ENCODE measurements at places on chromosomes 11 and 22. TPM values are rescaled to one million over a fixed set of nuclear protein-coding genes. Genes with fewer than 3 reads are reported as not detected.

DNA sequence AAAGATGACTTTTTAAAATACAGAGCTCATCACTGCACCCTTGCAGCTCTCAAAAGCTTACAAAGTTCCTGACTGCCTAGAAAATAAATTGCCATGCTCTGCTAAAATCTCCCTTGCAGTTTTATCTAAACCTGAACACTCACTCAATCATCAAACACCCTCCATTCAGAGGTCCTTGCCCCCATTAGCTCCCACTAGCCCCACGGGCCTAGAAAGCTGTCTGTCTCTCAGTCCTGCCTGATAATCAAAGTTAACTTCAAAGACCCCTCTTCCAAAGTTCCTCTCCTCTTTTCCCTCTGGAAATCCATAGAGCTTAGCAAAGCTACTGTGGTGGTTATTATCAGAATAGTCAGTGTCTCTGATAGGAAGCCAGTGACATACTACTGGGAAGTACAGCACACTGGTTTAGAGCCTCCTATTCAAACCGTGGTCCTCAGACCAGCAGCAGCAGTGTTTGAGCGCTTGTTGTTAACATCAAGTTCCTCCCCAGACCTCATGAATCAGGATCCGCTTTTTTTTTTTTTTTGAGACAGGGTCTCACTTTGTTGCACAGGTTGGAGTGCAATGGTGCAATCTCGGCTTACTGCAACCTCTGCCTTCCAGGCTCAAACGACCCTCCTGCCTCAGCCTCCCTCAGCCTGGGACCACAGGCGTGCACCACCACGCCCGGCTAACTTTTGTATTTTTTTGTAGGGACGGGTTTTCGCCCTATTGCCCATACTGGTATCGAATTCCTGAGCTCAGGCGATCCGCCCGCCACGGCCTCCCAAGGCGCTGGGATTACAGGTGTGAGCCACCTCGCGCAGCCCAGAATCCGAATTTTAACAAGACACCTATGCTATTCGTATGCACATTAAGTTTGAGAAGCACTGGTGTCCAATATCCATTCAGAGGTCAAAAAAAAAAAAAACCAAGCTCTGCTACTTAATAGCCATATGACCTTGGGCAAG is 1.2 kb downstream of the NDUFC2 start:
- no peak for DNase-seq
- H3K36me3 ChIP-seq, result peaks cover 5% of the 10 kb centered on the region
- H3K4me3 ChIP-seq, result peak overlapping the region; percentile 79

The ROBO4 gene
- 14.3 TPM for total RNA-seq

The FZD4 gene
- 17.4 TPM for total RNA-seq

DNA sequence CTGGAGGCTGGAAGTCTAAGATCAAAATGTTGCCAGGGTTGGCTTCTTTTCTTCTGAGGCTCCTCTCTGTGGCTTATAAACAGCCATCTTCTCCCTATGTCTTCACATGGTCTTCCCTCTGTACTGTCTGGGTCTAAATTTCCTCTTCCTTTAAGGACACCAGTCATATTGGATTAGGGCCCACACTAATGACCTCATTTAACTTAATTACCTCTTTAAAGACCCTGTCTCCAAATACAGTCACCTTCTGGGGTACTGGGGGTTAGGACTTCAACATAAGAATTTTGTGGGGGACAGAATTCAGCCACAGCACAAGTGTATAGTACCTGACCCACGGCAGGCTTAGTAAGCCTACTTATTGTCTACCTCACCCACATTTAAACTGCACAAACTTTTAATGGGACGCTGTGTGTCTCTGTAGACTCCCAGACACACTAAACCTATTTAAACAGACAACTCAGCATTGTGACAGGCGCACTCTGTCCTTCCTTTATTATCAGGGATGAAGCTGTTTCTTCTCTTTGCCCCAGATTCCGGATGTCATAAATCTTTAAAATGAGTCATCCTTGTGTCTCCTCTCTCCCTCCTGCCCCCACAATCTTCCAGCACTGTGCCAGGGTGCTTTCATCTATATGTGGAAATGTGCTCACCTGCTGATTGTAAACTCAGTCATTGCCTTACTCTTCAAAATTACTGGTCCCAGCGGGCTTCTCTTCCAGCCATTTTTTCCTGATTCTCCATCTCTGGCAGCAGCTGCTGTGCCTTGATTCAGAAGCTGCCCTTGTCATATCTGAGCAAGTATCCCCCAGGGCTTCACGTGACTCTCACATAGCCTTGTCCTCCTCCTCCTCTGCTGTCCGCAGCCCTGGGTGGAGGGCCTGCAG is 5.4 kb upstream of the MAPK8IP1 start:
- H3K36me3 ChIP-seq, result peaks cover 55% of the 10 kb centered on the region
- H3K4me1 ChIP-seq, result peaks cover 21% of the 10 kb centered on the region
- no peak for DNase-seq
- no peak overlapping the region for H3K4me3 ChIP-seq
- no peaks in the 10 kb centered on the region for H3K27me3 ChIP-seq
- H3K27ac ChIP-seq, result no peak overlapping the region

DNA sequence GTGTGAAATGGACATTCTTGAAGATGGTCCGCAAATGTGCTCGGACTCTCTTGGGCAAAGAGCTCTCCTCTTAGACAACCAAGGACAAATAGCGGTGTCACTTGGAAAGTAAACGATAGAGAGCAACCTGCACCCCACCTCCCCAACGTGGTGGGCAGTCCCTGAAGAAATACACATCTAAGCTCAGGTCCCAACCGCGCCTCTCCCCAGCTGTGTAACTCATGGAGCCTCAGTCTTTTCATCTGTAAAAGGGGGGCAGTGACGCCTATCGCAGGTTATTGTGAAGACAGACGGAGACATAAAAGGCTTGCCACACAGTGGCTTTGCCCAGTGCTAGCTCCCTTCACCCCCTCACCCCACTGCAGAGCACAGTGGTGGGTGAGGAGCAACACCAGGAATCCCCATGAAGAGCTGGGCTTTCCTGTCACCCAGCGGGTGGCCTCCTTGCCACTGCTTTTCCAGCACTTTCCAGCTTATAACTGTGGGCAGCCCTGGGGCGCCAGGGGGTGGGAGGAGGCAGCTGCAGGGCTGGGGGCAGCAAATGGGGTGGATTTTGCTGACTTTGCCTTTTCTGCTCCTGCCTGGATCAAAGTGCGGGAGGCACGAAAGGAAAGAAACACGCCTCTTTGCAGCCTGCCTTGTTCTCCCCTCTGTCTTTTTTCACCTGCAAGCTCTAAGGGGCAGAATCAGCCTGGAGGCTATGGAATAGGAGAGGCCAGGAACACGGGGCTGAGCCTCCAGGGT is 73.7 kb upstream of the TSPAN18 start:
- H3K27me3 ChIP-seq, result no peaks in the 10 kb centered on the region
- H3K36me3 ChIP-seq, result no peaks in the 10 kb centered on the region
- no peak overlapping the region for H3K27ac ChIP-seq
- no peak for DNase-seq

- H3K27me3 ChIP-seq, result no peaks in the 10 kb centered on the region
- H3K4me3 ChIP-seq, result no peak overlapping the region
- peaks cover 6% of the 10 kb centered on the region for H3K4me1 ChIP-seq
- no peak for DNase-seq
- no peak overlapping the region for H3K27ac ChIP-seq
Observed at GRCh38 chr11:110190885-110191284, 97.7 kb downstream of the ZC3H12C start.

- H3K27me3 ChIP-seq, result no peaks in the 10 kb centered on the region
- no peak for DNase-seq
- H3K27ac ChIP-seq, result no peak overlapping the region
- no peaks in the 10 kb centered on the region for H3K36me3 ChIP-seq
Observed at GRCh38 chr22:25644122-25644521, 79.6 kb downstream of the GRK3 start.

The SH3BP1 gene
- 3.6 TPM for total RNA-seq

DNA sequence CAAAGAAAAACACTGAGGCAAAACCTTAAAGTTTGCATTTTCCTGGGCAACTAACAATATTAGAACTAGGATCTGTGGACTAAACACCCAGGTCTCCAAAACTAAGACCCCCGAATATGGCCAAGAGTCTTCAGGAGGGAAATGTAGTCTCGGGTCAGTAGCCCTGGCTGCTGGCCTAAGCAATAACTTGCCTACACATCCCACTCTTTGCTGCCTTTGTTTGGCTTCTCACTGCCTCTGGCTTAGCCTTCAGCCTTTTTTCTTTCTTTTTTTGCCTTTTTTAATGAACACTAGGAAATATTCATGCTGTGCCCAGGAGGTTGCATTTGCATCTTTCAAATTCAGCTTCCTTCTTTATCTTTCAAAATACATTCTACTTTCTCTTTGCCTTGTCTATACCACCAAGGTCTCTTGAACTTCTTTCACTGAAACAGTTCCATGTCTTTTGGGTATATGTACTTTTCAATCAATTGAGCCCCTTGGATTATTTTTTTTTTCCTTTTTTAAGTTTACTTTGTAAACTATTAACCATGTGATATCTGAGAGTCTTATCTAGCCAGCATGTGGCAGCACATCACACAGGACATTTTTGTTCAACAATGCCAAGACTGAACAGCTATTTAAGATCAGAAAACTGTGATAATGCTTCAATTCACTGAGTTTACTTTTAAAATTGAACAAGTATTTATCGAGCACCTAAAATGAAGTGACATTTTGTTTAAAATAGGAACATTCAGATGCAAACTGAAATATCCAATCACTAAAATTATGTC is 165.0 kb upstream of the TRPC6 start:
- H3K36me3 ChIP-seq, result no peaks in the 10 kb centered on the region
- H3K4me3 ChIP-seq, result no peak overlapping the region
- no peak overlapping the region for H3K27ac ChIP-seq
- H3K27me3 ChIP-seq, result no peaks in the 10 kb centered on the region

The IL17REL gene
- total RNA-seq, result 0.22 TPM

- no peaks in the 10 kb centered on the region for H3K4me1 ChIP-seq
- DNase-seq, result peak; percentile 69
- no peak overlapping the region for H3K27ac ChIP-seq
- no peak overlapping the region for H3K4me3 ChIP-seq
- H3K27me3 ChIP-seq, result no peaks in the 10 kb centered on the region
- H3K36me3 ChIP-seq, result no peaks in the 10 kb centered on the region
Observed at GRCh38 chr11:23021287-23021863, 161.1 kb upstream of the CCDC179 start.

- H3K4me1 ChIP-seq, result no peaks in the 10 kb centered on the region
- H3K36me3 ChIP-seq, result no peaks in the 10 kb centered on the region
- H3K4me3 ChIP-seq, result no peak overlapping the region
- no peaks in the 10 kb centered on the region for H3K27me3 ChIP-seq
- DNase-seq, result peak; percentile 49
Observed at GRCh38 chr11:43835104-43835503, 45.5 kb upstream of the ALKBH3 start.

The C22orf23 gene
- 0.69 TPM for total RNA-seq

DNA sequence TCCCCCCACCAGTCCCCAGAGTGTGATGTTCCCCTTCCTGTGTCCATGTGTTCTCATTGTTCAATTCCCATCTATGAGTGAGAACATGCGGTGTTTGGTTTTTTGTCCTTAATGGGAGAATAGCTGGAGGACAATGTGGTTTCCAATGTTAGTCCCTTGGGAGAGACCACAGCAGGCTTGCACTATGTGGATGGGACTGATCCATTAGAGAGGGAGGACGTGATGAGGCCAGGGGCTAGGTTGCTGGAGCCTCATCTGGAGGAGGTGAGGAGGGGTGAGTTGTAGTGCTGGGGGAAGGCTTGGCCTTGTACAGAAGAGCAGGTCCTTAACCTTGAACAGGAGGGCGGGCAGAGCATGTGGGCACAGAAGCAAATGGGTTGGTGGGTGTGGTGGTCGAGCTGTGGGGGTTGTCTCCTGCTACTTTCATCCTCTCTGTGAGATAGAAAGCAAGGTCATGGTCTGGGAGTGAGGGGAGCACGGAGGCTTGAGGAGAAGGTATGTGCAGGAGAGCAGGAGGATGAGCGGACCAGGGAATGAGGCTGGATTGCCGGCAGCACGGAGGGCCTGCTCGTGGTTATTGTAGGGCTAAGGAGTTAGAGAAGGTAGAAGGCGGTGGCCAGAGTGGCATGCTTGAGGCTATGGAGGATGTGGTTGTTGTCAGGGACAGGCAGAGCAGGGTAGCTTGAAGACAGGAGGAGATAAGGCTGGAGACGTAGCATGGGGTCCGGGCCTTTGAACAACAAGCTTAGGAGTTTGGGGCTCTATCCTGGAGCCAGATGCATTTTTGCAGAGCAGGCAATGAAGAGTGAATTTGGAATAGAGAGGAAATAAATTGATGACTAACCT is 11.2 kb upstream of the SREBF2 start:
- no peak for DNase-seq
- H3K27me3 ChIP-seq, result no peaks in the 10 kb centered on the region
- peaks cover 20% of the 10 kb centered on the region for H3K4me1 ChIP-seq
- no peak overlapping the region for H3K27ac ChIP-seq
- H3K36me3 ChIP-seq, result peaks cover 40% of the 10 kb centered on the region
- no peak overlapping the region for H3K4me3 ChIP-seq

DNA sequence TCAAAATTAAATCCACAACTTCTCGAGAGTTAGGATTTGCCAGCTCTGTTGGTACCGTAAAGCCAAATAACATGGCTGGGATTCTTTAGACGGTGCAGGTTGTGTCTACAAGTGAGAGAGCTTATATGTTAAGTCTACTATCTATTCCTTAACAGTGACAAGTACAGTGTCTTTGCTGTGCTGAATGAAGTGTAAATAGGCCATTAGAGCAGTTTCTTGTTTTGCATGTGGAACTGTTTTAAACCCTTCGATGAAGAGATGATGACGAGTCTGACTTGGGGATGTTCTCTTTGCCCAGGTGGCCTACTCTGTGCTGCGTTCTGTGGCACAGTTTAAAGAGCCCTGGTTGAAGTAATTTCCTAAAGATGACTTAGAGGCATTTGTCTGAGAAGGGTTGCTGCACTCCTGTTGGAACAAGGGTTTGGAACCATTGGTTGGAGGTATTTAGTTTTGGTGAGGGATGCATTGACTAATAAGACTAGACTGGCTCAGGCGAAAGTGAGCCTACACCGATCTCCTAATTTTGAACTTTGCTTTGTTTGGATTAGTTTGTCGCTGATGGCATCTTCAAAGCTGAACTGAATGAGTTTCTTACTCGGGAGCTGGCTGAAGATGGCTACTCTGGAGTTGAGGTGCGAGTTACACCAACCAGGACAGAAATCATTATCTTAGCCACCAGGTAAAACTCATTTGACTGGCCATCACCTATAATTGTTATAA is 988 bp downstream of the RPS3 start:
- no peaks in the 10 kb centered on the region for H3K27me3 ChIP-seq
- H3K36me3 ChIP-seq, result peaks cover 38% of the 10 kb centered on the region
- peak overlapping the region; percentile 82 for H3K4me3 ChIP-seq
- H3K4me1 ChIP-seq, result peaks cover 12% of the 10 kb centered on the region
- peak overlapping the region; percentile 91 for H3K27ac ChIP-seq
- no peak for DNase-seq

GRCh38 chr11:1922481-1923081 is 3.1 kb downstream of the TNNT3 start:
- no peak overlapping the region for H3K4me3 ChIP-seq
- H3K36me3 ChIP-seq, result no peaks in the 10 kb centered on the region
- DNase-seq, result no peak
- peak overlapping the region; percentile 83 for H3K27ac ChIP-seq
- no peaks in the 10 kb centered on the region for H3K27me3 ChIP-seq
- H3K4me1 ChIP-seq, result peaks cover 24% of the 10 kb centered on the region

The INPP5J gene
- 4.6 TPM for total RNA-seq
